ENCODE measurements at places on chromosomes 7 and 10.

GRCh38 chr10:79329529-79329928 lies 17.7 kb upstream of the PPIF start:
- no peak for DNase-seq

DNA sequence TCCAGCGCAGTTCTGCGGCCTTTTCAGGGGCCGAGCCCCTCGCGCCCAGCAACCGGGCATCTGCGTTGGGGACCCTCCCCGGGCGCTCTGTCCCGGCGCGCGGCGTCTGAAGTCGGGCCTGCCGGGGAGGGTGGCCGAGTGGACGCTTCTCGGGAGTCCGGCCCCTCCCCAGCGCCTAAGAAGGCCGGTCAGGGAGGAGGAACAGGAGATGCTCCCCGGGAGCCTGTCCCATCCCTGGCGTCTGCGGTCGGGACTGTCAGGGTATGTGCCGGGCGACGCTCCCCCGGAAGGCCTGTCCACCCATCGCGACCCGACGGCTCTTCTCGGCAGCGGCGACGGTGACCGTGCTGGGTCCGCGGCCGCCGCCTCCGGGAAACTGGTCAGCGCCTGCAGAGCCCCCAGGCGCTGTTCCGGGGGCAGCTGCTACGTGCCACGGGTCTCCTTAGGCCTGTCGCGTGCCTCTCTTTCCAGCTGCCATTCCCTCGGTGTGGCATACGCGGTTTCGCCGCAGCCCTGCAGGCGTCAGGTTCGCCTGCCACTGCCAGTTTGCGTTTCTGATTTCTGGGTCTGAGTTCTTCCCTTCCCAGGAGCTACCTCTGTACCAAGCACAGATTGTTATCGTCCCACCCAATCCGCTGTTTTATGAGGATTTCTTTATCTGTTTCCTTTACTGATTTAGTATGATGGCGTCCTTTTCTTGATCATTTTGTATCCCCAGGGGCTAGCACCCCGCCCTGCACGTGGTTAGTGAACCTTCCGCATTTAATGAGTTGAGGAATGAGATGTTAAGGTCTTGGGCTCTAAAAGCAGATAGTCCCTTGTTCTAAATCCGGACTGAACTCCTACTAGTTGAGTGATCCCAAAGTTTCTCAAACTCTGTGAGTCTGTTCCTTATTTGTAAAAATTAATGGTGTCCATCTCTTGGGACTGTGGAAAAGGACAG lies 782 bp downstream of the IFIT5 start:
- peak; percentile 45 for DNase-seq

- no peak for DNase-seq
Measured at GRCh38 chr7:158395780-158396278, 191.8 kb downstream of the PTPRN2 start.

GRCh38 chr7:127123220-127123619 lies 129.5 kb downstream of the GRM8 start:
- DNase-seq, result no peak

- DNase-seq, result peak; percentile 84
Measured at GRCh38 chr7:142749218-142749993, at the start of gene PRSS1. Gene PRSS1, plus strand, starts transcription at chr7:142749472. Its CDS starts 13 bp downstream, at chr7:142749485.

DNA sequence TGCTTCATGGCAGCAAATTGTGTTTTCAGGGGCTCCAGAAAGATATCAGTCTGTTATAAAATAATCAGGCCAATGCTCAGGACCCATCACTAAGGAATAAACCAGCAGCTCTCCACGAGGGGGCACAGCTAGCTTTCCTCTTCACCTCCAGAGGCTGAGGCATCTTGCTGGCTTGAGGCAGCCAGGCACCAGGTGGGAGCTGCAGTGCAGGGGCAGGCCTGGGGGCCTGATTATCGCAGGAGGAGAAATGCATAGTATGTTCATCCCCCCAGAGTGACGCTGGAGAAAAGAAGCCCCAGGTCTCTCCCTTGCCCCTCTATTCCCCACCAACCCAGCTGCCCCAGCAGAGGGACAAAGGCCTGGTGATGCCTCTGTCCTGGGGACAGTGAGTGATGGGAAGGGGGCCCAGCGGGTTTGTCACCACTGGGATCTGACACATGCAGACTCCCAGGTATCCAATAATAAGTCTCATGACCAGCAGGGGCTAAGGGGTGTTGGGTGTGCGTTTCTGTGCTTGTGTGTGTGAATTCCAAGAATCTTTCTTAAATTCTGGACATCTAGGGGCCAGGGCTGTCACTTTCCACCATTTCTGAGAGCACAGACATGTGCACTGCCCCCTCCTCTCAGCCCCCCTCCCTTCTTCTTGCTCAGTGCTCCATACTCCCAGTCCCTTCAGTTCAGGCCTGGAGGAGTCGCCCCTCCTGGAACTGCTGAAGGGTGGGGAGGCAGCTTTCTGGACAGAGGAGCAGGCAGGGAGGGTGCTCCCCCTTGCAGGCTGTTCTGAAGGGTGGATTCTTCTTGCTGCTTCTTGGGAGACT lies 128.1 kb upstream of the FAM20C start:
- DNase-seq, result peak; percentile 43

GRCh38 chr7:94249631-94250030 lies 145.1 kb upstream of the COL1A2 start:
- no peak for DNase-seq

- no peak for DNase-seq
Measured at GRCh38 chr7:132548489-132549078, 27.7 kb downstream of the PLXNA4 start.

- no peak for DNase-seq
Measured at GRCh38 chr7:148901178-148901577, 17.1 kb upstream of the EZH2 start.

Data from pancreas (tissue), 10 donors.